ENCODE measurements at places on chromosomes 16 and 17.

DNA sequence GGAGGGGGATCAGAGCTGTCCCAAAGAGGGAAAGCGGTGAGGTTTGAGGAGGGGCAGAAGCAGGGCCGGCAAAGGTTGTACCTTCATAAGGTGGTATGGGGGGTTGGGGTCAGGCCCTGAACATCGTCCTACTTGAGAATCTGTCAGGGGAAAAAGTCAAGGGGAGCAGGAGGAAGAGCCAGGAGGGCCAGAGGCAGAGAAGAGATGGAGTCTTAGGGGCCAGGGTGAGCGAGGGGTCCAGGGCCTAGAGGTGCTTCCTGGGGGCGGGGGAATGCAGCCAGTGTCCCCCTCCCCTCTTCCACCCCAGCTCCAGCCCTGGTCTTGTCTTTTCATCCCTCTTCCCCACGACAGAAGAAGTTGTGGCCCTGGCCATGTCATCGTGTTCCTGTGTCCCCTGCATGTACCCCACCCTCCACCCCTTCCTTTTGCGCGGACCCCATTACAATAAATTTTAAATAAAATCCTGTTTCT lies 1.3 kb upstream of the PRRT2 start:
- no peak for DNase-seq

DNA sequence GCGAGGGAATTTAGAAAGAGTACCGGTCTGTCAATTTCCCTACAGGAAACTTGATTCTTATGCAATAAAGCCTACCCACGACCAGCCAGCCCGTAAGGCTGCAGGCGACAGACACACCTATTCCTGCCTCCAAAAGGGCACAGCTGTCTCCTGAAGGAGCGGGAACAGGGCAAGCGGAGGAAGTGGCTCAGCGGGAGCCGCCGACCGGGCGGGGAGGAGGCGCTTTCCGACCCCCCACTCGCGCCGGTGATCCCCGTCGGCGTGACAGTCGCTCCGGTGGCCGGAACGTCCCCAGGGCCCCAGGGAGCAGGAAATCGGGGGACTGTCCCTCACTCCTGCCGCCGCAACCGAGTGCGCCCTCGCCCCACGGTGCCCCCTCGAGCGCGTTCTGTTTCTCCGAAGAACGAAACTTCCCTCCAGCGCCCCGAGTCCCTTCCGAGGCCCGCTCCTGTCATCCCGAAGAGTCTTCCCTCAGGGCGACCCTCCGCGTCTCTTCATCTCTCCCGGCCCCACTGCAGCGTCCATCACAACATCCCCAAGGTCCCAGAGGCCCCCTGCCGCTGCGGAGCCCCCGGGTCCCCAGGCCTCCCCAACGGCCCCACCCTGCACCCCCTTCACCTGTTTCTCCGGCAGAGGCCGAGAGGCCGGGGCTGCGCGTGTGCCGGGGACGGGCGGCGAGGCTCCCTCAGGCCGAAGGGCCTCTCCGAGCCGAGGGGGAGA lies 421 bp downstream of the STAT3 start:
- DNase-seq: no peak

- no peak for DNase-seq
These were observed 49.4 kb downstream of the FZD2 start for GRCh38 chr17:44606658-44607057.

GRCh38 chr17:76822184-76822778 lies 45.9 kb upstream of the MGAT5B start:
- DNase-seq: no peak

GRCh38 chr16:14483819-14484385 lies 146.2 kb downstream of the PARN start:
- DNase-seq: no peak

GRCh38 chr17:9432134-9432885 lies 143.3 kb downstream of the STX8 start:
- DNase-seq: no peak

DNA sequence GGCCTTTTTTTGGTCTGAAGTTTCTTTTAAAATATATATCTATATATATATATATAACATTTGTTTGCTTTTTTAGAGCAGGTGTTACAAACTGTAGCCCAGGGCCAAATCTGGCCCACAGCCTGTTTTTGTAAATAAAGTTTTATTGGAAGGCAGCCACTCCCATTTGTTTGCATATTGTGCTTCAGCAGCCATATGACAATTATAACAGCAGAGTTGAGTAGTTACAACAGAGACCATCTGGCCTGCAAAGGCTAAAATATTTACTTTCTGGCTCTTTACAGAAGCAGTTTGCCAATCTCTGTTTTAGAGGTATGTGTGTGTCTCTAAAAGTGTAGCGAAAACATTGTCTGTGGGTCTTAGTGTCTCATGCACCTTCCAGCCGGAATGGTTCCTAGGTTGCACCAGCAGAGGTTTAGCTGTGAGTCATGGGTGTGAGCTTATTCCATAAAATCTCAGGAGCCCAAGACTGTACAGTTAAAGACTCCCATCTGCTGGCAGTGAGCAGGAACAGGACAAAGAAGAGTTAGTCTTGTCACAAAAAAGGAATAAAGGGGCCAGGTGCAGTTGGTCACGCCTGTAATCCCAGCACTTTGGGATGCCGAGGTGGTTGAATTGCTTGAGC lies 23.8 kb downstream of the LCMT1 start:
- DNase-seq: no peak

- peak; percentile 4 for DNase-seq
These were observed 167.1 kb downstream of the HAPSTR1 start for GRCh38 chr16:9258423-9259051.

DNA sequence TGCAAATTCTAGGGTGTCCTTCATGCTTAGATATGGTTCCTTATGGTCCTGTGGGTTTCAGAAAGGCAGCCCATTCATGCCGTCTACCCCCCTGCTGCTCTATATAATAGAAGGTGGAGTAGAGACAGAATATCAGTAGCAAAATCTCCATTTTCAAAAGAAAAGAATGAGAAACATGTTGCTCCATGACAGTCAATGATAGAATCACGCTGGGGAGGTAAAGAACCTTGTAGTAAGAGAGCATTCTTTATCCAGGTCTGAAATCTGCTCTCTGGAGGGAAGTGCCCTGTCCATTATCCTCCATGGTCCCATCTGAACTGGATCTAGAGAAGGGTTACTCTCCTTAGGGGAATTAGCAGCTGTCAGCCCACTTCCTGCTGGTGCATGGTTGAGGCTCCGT lies 272.8 kb downstream of the WWOX start:
- no peak for DNase-seq

DNA sequence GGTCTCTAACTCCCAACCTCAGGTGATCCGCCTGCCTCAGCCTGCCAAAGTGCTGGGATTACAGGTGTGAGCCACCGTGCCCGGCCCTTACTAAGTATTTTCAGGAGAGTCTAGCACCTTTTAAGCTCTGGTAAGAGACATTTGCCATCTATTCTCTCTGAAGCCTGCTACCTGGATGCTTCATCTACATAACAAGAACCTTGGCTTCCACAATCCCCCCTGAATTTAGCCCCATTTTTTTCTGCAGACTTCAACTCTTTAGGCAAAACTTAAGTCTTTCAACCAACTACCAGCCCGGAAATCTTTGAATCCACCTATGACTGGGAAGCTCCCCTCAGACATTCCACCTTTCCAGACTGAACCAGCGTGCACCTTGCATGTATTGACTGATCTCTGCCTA lies 14.0 kb upstream of the UBE2I start:
- no peak for DNase-seq

DNA sequence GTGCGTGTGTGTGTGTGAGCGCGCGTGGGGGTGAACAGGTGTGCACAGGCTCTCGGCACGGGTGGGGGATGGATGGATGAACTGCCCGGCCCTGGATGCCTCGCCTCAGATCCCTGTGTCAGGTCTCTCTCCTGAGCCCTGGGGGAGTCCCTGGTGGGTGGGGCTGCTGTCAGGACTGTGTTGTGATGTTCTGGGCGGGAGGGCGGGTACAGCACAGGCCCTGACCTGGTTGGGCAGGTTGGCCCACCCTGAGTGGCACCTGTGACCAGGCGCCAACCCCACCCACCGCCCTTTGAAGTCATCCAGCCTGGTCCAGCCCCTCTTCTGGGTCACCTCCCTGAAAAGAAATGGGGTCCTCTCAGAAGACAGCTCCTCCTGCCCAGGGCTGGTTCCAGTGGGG lies 41.6 kb upstream of the TAC4 start:
- no peak for DNase-seq

DNA sequence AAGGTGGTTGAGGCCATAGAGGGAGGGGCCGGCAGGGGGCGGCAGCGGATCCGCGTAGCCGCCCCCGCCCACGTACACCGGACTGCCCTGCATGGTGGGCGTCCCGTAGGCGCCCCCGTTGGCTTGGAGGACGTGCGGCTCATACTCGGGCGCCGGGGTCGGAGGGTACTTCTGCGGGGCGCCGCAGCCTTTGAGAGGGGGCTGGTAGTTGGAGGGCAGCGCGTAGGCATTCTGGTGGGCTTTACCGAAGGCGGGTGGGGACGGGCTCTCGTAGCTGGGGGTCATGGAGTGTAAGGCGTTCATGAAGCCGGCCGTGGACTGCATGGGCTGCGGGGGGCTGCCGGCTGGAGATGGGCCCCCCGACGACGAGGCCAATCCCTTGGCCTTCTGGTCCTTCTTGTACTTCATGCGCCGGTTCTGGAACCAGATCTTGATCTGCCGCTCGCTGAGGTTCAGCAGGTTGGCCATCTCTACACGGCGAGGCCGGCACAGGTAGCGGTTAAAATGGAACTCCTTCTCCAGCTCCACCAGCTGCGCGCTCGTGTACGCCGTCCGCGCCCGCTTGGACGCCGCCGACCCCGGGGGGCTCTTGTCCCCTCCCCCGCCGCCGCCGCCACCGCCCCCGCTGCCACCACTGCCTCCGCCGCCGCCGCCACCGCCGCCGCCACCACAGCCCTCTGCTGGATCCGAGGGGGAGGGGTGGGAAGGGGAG lies 5.7 kb upstream of the HOXB2 start:
- no peak for DNase-seq

GRCh38 chr17:57941384-57942370 lies 13.5 kb downstream of the CUEDC1 start:
- no peak for DNase-seq

- DNase-seq: no peak
These were observed 235.1 kb downstream of the CEP112 start for GRCh38 chr17:65956814-65957213.

GRCh38 chr17:62965174-62965685 lies 805 bp upstream of the TANC2 start:
- DNase-seq: no peak

- no peak for DNase-seq
These were observed 233.1 kb downstream of the CBLN1 start for GRCh38 chr16:49048557-49048956.

- DNase-seq: no peak
These were observed 1.9 kb upstream of the CORO6 start for GRCh38 chr17:29624586-29624985.

GRCh38 chr16:87057211-87057881 lies 259.8 kb downstream of the C16orf95 start:
- no peak for DNase-seq

- no peak for DNase-seq
These were observed 1.2 kb downstream of the NGFR start for GRCh38 chr17:49496183-49496866.

- DNase-seq: peak; percentile 59
These were observed 4.0 kb downstream of the LYRM1 start for GRCh38 chr16:20904507-20905081.

DNA sequence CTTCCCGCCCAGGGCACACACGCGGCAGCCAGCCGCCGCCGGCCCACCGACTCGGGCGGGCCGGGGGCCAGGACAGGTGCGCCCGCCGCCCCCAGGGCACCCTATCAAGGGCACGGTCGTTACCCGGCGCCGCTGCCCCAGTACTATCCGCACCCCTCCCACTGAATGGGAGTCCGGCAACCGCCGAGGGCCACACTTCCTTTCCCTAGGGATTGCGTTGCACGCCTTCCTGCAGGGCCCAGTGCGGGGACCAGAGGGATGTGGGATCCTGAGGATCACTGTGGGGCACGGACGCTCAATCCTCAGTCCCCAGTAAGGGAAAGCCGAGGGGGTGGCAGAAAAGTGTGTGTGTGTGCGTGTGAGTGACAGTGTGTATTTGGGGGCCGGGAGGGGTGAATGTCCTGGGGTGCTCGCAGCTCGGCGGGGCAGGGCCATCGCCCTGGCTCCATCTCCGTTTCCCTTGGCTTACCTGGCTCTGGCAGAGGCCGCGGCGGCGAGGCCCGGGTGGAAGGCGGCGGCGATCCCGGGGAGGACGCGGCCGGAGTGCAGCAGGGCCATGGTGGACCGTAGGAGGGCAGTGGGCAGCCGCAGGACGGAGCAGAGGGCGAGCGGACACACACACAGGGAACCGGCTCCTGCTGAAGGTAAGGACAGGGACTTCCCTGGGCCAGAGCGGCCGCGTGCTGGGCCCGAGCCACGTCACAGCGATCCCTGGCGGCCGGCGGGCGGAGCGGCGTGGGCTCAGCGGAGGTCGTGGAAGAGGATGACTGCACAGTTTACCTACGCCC lies at the start of gene GOT2:
Gene GOT2, minus strand, starts transcription at position 646 of the 788 bp plus-strand sequence. Its CDS starts 88 bp downstream, at position 558.
- peak; percentile 55 for DNase-seq

DNA sequence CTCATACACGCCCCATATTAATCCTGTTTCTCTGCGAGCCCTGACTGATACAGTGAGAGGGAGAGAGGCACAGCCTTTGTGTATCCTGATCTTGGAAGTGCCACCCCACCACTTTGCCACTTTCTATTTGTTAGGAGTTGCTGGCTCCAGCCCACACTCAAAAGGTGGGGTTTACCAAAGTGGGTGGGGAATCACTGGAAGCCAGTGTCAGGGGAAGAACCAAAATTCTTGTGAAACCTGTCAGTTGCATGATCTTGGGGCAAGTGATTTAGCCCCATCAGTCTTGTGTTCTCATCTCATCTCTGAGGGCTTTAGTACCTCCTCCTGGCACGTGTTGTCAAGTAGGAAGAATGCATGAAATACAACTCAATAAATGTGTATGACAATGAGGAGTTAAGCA lies 119.5 kb downstream of the SOX9 start:
- DNase-seq: no peak

GRCh38 chr17:57255776-57256681 lies at the start of gene MSI2:
MSI2 (plus strand) TSS chr17:57256523; CDS start chr17:57256743, 220 bp downstream.
- DNase-seq: peak; percentile 62
